T-helper 17 cell (primary cell): ENCODE measurements at places on chromosomes 4 and X.

GRCh38 chr4:25368315-25368714 lies 8.7 kb upstream of the ANAPC4 start:
- DNase-seq: no peak

DNA sequence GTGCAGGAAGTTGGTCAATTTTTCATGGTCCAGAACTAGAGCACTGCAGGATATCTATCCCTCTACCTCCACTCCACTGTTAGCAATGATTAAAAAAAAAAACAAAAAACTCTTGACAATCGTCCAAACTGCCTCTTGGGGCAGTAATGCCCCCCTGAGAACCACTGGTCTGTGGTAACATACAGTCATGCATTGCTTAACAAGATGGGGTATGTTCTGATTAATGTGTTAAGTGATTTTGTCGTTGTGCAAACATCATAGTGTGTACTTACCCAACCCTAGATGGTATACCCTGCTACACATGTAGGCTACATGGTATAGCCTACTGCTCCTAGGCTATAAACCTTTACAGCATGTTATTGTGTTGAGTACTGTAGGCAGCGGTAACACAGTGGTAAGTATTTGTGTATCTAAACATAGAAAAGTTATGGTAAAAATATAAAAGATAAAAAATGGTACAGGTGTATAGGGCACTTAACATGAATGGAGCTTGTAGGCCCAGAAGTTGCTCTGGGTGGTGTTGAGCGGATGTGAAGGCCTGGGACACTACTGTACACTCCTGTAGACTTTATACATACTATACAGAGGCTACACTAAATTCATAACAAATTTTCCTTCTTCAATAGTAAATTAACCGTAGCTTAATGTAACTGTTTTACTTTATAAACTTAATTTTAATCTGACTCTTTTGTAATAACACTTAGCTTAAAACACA lies 34.1 kb downstream of the ART3 start:
- no peak for DNase-seq

- no peak for DNase-seq
Observed at GRCh38 chrX:97633798-97634197, 750.1 kb downstream of the RPA4 start.

DNA sequence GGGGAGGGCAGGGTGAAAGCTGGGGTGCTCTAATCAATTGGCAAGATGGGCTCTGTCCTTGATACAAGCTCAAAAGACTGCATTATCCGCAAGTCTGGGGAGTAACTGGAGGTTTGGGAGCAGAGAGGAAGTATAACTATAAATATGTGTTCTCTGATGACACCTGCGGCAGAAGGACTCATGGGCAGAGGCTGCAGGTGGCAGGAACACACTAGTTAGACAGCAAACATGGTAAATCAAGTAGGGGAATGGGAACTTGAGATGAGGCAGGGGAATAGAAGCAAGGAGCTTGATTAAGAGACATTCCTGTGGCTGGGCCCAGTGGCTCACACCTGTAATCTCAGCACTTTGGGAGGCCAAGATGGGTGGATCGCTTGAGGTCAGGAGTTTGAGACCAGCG lies 30.3 kb downstream of the SH3KBP1 start:
- no peak for DNase-seq

- no peak for DNase-seq
Observed at GRCh38 chr4:5152521-5152920, 101.2 kb downstream of the STK32B start.

- no peak for DNase-seq
Observed at GRCh38 chr4:189767941-189768340, 172.7 kb upstream of the FRG1 start.

DNA sequence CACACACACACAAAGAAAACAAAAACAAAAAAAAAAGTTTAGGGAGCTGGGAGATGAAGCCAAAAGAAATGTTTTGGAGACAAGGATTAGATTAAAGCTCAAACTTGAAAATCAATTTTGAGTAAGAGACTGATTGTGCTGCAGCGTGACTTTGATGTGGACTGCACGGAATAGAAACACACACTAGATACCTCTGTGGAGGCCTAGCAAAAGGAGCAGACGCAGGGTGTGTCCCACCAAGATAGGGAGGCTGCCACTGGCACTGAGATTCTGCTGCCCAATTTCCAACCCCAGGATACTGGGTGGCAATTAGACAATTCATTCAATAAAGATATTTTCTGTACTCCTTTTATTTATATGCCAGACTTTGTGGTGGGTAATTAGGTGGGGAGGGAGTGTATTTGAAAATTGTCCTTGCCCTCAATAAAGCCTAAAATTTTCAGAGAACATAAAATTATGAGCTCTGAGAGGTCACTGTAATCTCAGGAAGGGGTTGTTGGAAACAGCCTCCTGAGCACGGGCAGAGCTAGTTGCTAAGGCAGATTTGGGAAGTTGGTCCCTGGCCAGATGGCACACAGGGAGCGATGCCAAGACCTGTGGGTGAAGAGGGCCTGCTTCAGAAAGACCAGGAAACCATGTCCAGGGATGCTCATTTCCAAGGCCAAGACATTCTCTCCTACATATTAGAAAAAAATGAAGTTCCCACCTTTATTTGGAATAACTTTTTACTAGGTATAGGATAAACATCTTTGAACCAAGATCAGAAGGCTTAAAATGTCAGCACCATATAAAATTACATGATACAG lies 1.9 kb upstream of the PPP3CA start:
- DNase-seq: no peak

DNA sequence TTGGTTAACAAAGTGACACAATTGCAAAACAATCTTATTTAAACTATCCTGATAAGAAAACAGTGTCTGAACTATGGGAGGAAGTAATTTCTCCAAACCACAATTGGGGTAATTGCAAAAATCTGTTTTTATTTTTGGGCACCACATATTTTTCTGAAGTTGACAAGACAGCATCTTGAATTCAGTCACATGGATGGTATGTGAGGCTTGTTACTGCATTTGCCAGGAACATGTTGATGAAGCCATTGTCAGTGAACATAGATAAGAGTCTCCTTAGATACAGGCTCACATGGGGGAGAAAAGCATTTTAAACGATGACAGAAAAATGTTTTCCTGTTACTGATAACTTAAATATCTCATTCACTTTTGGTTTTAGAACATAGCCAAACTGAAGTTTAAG lies 5.5 kb upstream of the USP53 start:
- no peak for DNase-seq

DNA sequence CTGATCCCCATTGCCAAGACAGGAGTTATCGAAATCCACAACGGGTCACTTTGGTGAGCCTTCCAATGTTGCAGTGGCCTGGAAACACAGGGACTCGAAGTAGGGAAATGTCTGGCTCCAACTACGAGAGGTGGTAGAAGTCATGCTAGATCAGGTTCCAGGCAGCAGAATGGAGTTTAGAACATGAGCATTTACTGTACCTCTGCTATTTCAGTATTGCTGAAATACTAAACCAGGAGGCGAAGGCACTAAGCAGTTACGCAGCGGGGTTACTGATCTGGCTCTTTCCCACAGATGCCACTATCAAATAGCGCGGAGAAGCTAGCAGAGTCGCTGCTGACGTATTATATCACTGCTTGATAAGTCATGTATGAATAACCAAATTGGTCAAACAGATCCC lies 56.3 kb downstream of the PTCHD1 start:
- no peak for DNase-seq

DNA sequence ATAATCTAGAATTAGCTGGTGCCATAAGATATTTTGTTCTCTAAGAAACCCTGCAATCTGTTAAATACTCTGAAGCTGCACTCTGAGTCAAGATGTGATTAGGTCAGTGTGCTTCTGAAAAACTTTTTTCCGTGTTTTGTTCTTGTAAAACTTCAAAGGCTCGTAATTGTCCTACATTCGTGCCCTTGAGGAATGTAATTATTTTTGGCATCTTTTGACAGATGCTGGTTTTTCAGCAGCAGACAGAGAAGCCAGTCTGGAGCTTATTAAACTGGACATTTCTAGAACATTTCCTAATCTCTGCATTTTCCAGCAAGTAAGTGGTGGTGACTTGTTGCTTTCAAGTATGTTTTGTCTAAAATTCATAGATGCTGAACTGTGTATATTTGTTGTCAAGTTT lies 36.8 kb upstream of the TADA2B start:
- DNase-seq: no peak

DNA sequence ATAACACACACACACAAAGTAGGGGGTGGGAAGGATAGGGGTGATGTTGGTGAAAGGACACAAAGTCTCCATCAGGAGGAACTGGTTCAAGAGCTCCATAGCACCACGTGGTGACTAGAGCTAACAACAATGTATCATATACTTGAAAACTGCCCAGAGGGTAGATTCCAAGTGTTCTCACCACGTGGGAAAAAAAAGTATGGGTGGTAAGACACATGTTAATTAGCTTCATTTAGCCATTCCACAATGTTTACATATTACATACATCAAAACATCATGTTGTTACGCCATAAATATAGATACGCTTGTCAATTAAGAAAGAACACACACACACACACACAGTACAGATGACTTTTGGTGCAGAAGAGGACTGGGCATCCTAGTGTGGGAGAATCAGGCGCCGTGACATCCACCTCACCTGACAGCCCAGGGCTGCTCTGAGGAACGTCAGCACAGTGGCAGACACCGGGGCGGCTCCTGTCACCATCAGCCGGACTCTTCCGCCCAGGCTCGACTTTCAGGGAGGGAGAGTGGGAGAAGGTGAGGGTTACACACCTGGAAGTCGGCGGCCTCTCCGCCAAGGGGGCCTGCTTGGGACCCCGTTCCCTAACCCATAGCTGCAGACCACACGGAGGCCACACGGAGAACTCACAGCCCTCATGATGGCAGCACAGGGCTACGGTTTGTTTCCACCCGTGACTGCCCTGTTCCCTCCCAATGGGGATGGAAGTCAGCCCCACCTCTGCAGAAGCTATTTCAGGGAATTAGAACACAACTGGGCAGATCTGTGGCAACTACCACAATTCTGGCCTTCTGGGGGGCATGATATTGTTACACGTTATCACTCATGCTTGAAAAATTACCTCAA lies 31.8 kb upstream of the CENPU start:
- DNase-seq: no peak

DNA sequence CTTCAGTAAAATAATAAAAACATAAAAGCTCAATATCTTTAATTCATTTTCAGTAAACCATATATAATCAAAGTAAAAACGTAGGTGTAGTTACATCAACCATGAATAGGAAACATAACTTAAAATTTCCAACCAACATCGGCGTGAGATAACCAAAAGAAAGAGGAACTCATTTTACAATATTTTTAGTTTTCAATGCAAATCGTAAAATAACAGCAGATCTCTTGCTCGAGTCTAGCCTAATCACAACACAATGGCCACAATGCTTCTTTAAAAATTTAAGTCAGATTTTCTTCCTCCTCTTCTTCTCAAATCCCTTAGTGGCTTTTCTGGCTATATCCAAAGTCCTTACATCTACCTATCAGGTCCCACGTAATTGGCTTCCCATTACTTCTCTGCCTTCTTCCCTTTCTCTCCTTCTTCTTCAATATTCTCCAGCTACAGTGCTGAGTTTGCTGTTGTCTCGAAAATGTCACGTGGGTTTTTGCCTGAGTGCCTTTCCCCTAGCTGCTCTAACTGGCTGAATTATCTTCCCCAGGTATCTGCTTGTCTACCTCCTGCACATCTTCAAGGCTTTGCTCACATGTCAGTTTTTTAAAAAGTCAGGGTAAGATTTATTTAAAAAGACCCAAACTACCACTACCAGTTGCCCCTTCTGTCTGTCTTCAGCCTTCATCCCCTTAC lies 90.9 kb upstream of the BANK1 start:
- no peak for DNase-seq

DNA sequence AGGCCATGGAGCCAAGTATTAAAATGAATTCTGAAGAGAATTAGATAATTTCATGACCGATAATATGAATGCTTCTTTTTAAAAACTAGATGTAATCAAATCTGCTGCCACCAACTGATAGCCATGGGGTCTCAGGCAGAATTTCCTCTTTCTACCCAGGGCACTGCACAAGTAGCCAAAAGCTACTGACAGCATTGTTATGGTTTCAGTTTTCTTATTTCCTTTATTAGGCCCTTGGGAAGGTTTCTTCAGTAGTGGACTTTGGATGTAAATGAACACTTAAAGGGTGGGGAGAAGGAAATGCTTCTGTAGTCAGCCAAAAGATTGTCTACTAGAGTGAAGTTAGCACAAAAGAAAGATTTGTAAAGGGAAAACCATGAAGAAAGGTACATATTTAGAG lies 686.0 kb downstream of the ADGRL3 start:
- no peak for DNase-seq
